ENCODE measurements at places on chromosomes 4 and X.

DNA sequence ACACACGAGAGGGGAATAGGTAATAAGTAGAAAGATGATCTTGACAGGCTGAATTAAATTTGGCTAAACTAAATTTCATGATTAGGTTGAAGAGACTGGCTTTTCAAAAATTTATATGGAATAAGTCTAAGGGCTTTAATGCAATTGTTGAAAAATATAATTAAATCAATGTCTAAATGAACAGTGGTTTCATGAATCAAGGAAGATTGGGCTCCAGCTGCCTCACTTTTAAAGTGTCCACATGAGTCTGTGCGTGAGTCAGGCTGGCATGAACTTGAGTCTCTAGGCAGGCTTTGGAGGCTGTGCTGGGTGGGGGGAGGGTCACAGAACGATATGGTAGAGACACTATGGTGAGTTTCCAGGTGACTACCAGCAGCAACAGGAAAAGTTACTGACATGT lies 111.9 kb downstream of the SORBS2 start:
- no peak for DNase-seq

DNA sequence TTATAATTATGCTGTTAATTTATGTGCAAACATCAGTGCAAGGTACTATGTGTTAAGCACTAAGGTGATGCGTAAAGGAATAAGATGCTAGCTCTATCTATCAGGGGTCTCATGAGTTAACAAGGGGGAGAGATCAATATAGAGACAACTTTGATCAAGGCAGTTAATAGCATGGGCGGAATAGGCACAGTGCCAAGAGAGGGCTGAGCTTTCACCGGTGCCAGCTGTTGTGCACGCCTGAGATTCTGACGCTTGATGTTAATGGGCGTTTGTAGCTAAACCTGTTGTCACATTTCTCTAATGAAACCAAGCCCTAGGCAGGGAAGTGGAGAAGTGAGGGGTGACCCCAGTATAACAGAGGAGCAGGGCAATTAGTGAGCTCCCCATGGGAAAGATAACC lies 86.0 kb upstream of the NMU start:
- DNase-seq: no peak

GRCh38 chr4:2083826-2084160 lies 24.7 kb downstream of the NAT8L start:
- DNase-seq: no peak

- DNase-seq: no peak
These were observed 76.9 kb downstream of the SLC39A8 start for GRCh38 chr4:102268355-102268754.

GRCh38 chr4:189494407-189494806 lies 446.3 kb upstream of the FRG1 start:
- DNase-seq: no peak

DNA sequence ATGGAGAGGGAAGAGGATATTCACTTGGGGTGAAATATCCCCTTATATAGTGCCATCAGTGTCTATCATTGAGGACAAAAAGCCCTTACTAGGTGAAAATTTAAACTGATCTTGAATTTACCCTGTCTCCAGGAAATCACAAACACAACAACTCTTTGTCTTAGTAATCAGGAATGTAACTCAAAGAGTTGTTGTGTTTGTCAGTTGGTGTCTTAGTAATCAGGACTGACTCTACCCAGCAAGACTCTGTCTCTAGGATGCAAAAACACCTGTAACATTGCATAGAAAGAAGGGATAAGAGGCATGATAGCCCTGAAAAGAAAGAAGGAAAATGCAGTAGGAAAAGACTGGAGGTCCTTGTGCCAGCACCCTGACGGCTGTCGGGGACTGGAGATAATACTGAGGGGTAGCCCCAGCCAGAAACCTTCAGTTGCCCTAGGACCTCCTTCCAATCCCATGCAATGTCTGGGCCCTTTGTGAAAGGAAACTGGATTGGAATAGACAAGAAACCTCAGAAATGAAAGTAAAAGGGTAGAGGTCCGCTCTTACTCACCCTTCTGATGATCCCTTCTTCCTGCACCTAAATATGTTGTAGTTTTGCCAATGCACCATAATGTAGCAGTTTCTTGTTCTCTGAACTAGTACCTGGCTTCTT lies 45.3 kb downstream of the HMGB2 start:
- DNase-seq: no peak

DNA sequence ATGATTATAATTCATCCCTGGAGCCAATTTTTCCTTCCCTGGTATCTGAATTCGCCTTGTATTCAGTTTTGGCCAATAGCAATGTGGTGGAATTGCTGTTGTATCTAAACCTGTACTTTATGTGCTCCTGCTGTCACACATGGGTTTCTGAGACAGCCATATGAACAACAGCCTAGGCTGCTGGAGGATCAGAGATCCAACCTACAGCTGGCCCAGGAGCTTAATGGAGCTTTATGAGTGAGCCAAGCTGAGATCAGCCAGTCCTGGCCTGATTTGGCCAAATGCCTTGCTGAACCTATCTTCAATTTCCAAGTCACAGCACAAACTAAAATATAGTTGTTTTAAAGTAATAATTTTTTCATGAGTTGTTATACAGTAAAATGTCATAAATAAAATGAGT lies 1071.5 kb downstream of the PCDH7 start:
- DNase-seq: no peak

Measured in amygdala (tissue), 56 donors.